ENCODE measurements at places on chromosomes 7 and 10. TPM values are rescaled to one million over a fixed set of nuclear protein-coding genes. Genes with fewer than 3 reads are reported as not detected.

- DNase-seq: no peak
Measured at GRCh38 chr7:27917119-27917518, 177.2 kb downstream of the TAX1BP1 start.

- DNase-seq: no peak
Measured at GRCh38 chr10:102651455-102652169, 7.3 kb downstream of the TRIM8 start.

GRCh38 chr7:98841179-98841997 lies 28.4 kb downstream of the TMEM130 start:
- peak; percentile 72 for DNase-seq

DNA sequence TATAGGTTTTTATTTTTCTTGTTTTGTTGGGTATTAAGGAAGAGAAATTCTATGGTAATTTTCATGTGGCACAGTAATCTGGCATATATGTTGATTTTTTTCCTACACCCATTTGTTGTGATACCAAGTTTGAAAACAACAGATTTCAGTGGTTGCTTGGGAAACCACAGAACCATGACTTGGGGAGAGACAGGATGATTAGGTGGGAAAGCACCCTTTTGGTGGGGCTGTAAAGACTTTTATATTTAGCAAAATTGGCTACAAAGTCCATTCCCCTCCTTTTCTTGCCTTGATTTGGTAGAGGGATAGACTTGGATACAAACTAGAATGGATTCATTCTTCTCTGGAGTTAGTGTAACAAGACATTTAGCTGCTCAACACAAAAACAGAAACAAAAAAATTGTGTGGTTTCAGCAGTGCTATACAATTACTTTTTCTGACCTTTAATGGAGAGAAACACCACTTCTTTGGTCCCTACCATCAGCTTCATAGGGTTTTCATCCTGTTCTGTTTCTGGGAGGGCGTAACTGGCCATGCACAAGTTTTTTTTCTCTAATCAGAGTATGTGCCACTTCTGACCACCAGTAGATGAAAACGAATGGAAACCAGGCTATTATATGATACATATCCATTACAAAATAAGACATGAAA lies 52.7 kb downstream of the FIGNL1 start:
- no peak for DNase-seq

DNA sequence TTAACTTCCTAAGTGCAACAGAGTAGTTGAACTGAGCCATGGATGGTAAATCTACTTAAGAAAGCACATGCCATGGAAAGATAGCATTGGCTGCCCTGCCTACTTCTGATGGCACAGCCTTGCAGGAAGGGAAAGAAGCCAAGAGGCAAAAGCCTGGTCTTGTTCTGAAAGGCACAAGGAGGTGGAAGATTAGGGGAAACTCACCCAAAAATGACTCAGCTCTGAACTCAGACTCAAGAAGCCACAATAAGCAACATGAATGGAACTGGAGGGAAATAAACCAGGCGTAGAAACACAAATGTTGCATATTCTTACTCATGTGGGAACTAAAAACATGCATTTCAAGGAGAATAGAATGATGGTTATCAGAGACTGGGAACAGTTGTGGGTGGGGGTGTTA lies 20.8 kb upstream of the ALOX5 start:
- DNase-seq: no peak

DNA sequence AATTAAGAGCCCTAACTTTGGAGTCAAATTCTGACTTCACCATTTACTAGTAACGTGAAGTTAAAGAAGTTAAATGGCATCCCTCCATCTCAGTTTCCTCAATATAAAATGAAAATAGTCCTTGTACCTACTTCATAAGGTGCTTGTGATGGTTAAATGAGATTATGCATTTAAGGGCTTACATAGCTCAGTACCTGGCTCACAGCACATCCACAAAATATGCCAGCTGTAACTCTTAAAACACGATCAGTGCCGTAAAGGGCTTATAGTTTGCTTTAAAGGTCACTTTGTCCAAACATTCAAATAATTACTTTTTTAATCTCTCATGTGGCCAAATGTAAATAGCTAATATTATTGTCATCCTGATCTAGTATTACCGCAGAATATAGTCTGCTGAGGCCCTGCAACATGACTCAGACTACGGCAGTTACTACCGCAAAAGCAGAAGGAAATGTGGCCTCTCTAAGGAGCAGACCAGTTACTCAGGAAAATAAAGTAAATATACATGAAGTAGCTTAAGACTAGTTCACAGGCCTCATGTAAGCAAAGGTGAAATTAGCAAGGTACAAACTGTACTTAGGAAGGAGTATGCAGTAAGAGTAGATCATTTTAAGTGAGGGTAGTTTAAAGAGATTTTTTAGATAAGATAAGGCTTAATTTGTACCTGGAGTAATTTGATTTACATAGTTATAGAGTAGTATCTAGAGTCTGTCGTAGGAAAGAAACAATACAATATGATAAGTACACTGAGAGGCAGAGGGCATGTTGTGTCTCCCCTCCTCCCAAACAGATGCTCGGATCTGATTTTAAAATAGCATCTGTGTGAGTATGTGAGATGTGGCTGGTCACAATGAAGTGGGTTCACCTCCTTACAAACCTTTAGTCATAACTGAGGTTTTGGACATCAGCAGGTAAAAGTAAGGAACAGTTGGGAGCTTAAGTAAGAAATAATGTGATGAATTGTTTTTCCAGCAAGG lies 13.1 kb downstream of the CASP2 start:
- no peak for DNase-seq

DNA sequence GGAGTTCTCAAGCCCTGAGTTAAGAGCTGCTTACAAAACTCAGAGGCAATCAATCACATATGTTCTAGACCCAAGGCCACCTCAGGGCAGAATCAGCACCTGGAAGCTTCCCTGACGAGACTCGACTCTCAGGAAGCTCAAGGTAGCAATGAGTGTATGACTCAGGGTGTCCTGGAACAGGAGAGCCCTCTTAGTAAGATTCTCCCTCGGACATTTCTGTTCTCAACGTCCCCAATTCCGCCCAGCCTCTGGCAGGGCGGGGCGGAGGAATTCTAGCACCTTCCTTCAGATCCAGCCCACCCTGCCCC lies 39.6 kb upstream of the PROSER2 start:
- no peak for DNase-seq

GRCh38 chr10:21513405-21513788 lies 12.1 kb downstream of the SKIDA1 start:
- no peak for DNase-seq

Gene SMARCD3
- total RNA-seq: 4.6 TPM

DNA sequence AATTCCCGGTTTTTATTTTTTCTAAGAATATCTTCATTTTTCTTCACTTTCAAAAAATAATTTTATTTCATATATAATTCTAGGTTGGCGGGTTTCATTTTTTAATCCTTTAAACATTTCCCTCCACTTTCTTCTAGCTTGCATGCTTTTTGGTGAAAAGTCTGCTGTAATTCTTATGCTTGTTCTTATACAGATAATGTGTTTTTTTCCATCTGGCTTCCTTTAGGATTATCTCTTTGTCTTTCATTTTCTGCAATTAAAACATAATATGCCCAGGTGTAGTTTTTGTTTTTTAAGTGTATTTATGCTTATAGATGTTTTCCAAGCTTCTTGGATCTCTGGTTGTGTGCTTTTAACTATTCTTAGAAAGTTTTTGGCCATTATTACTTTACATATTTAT lies 341.3 kb upstream of the SEMA3C start:
- no peak for DNase-seq

DNA sequence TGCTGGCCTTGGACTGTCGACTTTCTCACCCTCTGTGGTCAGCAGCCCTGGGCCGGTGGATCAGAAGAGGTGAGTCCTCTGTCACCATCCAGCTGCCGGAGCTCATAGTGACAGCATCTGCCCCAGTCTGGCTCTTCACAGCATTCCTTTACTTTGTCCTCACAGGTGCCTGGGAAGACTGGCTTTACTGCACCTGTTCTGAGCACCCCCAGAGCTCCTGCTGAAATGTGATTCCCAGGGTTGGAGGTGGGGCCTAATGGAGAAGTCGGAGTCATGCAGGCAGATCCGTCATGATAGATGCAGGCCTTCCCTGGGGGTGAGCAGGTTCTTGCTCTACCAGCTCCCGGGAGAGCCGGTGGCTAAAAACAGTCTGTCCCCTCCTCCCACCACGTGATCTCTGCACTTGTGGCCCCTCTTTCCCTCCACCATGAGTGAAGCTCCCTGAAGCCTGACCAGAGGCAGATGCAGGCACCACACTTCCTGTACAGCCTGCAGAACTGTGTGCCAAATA lies 171.5 kb downstream of the ZMYND11 start:
- no peak for DNase-seq

GRCh38 chr7:103660455-103661371 lies 214.7 kb upstream of the SLC26A5 start:
- DNase-seq: peak; percentile 86

DNA sequence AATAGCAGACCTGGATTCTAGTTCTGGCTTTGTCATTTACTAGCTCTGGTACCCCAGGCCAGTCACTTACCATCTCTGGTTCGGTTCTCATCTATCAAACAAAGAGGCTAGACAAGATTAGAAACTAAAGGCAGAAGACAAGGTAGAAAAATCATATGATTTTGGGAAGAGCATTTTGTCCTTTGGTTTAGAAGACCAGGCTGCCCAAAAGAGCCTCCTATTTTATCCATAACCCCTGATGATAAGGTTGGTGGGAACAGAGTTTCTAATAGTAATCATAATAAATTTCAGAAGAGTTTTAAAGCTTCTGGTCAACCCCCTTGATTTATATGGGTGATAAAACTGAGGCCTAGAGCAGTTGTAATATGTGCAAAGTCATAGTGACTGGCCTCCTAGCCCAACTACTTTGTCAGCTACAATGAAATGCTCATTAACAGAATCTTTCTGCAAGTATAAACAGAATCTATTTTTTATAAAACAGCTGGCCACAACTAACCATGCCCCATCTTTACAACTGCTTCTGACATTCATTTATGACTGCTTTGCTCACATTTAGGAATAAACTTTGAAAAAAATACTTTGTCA lies 23.4 kb downstream of the COX15 start:
- no peak for DNase-seq

Gene PRXL2A
- 88.7 TPM for total RNA-seq

Gene OPN4
- total RNA-seq: 0.23 TPM

Gene HEPACAM2
- total RNA-seq: not detected

Gene TMEM140
- total RNA-seq: 0.25 TPM

Gene IKZF1
- total RNA-seq: not detected

DNA sequence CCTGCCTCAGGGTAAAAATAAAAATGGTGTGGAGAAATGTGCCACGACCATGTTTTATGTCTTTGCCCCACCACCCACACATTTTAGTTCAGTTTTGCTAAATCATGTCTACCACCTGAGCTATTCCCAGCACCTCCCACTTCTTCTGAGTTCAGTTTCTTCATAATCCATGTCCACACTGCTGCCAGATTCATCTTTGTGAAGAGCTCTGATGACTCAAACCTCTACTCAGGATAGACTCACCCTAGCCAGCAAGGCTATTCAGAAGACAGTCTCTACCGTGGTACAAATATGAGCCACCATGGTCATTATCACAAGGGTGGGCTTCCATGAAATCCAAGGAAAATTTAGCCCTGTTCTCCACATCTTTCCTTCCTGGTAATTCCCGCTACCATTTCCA lies 231.1 kb upstream of the PRKCQ start:
- no peak for DNase-seq

Gene PRTFDC1
- 12.3 TPM for total RNA-seq

DNA sequence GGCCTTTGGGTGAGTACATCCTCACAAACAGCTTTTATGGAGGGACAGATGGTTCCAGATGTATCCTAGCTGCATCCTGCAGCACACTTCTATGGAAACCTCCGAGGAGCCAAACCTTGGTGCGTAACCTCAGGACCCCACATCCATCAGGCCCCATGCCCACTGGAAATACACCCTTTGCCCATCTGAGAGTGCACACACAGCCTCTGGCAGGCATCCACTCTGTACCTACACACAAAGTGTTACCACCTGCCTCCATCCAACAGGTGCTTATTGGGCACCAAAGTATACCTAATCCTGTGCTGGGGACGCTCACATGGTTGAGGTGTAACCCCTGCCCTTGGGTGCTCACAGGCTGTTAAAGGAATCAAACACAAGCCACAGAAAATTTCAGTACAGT lies 117.9 kb downstream of the ADCY1 start:
- DNase-seq: no peak

Gene SFTPA1
- total RNA-seq: not detected

DNA sequence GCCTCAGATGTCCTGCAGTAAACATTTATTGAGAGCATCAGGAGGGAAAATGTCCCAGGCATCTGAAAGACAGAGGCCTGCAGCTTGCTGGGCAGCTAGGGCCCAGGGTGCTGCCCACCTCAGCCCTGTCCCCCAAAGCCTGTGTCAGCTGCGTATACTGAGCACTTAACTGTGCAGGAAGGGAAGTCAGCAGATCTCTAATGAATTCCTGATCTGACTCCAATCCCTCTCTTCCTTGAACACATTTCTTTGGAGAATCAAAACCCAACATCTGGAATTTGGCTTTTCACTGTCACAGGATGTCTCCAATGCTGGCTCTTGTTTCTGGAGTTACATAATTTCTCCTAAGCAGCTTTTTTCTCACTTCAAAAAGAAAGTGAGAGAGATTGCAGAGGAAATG lies 364.7 kb upstream of the NFE2L3 start:
- DNase-seq: no peak

Gene DENND2A
- 4.2 TPM for total RNA-seq

Gene SORCS1
- not detected for total RNA-seq

Gene FRAT1
- 2.4 TPM for total RNA-seq

- no peak for DNase-seq
Measured at GRCh38 chr10:132865851-132866600, 76.3 kb downstream of the CFAP46 start.

Gene CFAP70
- total RNA-seq: 3.1 TPM

DNA sequence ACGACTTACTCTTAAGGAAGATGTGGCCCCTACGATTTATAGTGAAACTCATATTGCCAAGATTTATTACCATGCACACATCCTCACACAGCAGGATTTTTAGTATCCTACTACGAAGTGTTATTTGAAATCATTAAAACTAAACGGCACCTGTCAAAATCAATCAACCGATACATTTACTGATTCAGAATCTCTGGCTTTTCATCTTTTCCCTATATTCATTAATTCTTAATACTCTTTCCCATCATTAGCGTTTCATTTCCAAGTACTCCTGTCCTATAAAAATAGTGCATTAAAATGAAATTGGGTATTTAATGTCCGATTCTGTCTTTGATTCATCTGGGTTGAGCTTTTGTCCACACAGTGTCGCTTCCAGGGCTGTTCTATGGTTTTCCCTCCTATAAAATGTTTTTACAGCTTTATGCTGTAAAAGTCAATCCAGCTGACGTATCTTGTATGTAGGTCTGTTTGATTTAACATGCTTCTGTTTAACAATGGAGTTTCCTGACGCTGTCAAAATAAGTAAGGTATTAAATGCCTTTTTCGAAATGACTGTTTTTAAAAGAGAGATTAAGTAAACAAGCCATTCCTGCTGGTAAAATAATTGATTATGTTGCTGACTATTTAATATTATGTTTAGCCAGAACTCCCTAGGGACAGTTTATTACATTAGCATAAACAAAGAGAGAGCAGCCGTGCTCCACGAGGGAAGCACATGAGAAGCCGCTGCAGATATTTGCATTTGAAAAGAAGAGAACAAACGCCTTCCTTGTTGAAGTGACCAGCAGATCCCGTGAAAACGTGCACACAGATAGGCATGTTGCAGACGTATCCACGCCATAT lies 22.3 kb upstream of the SFMBT2 start:
- DNase-seq: no peak

Gene NSUN6
- 12.9 TPM for total RNA-seq

Data from PC-9 (cell line).